ENCODE measurements at places on chromosomes 16 and 17.

DNA sequence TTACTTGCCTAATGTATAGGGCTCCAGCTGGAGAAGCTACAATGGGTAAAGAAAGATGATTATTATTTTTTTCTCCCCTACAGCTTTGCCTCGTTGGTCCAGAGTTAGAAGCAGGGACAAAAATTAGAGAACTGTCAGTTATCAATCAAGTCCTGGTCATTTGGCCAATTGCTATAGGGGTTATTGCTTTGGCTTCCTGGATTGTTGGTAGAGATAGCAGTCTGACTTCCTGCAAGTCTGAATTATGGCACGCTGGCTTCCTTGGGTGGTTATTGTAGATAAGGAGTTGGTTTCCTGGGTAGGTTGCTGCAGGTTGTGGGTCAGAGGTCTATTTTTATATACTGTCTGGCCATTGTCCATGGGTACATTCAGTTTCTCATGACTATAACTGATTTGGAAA is 84.7 kb upstream of the ELAC2 start:
- no peak for DNase-seq

DNA sequence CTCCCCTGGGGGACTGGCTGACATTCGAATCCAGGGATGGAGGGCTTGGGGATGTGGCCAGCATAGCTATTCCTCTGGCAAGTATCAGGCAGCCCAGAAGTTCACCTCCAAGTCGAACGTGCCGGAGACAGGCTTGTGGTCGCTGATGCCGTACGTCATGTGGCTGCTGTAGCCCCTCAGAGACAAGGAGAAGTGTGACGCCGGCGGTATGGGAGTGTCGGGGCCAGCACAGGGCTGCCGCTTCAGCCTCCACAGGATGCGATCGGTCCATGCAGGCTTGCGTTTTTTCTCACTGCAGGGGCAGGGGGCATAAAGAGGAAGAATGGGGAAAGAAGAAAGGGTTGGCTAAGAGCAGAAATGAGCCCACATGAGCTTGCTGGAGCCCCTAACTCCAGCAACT is 5.3 kb upstream of the MYO1C start:
- DNase-seq: no peak

DNA sequence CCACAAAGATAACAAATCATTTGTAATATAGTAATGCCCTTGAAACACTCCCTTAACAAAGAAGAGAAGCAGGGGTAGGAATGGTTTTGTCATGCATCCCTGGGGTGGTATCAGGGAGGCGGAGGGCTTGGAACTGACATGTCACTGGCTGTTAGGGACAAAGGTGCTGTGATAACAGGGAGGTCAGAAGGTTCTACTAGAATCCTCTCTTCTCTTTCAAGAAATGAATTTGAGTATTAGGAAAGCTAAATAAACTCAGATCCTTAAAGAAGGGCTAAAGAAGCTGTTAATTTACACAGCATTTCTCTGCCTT is 65.4 kb upstream of the ADAMTS18 start:
- no peak for DNase-seq

DNA sequence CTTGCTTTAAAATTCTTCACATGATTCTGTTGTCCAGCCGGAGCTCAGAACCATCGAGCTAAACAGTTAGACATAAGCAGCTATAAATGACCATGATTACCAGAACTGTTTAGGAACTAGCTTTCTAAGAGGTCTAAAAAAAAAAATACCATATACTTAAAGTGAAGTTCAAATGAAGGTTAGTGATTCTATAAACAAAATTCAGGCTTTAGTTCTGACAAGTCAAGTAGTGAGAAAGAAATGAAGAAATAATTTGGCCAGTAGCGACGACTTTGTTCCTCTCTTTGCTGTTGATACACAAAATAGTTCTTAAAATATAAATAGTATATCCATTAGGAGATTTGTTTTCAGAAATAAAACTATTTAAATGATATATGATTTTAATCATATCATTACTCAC is 27.7 kb downstream of the ABCA8 start:
- DNase-seq: no peak

GRCh38 chr17:41069031-41069430 is 3.4 kb upstream of the KRTAP2-4 start:
- no peak for DNase-seq

DNA sequence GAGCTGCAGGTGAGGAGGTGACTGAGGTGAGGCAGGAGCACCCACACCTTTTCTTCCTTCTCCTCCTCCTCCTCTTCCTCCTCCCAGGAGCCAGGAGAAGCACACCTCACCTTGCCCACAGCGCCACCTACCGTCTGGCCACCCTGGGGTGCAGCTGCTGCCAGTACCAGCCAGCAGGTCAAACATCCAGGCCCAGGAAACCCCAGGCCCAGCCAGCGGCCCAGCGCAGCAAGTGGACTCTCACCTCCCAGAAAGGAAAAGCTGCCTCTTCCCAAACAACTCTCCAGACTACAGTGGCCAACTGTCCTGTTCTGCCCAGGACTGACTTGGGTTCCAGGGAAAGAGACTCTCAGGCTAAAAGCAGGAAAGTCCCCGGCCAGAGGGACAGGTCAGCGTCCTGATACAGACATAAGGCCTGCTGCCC is 22.7 kb downstream of the PEMT start:
- peak; percentile 10 for DNase-seq

- no peak for DNase-seq
Observed at GRCh38 chr17:74807925-74808324, 31.8 kb upstream of the NAT9 start.

DNA sequence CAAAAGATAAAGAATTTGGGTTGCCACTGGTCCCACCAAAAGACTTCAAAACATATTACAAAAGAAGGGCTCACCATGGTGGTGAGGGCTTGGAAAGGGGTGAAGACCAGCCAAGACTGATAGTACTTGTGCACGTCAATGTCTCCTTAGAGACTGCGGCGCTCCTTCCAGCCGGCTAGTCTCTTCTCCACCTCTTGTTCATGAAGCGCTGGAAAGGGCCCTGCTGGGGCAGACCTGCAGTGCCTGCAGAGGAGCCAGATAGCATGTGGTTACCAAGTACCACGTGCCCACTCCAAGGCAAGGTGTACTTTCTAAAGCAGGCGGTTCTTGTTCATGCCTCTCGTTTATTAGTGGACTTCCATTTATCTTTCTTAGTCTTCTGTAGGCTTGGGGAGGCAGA is 92.7 kb upstream of the FAM20A start:
- DNase-seq: no peak

DNA sequence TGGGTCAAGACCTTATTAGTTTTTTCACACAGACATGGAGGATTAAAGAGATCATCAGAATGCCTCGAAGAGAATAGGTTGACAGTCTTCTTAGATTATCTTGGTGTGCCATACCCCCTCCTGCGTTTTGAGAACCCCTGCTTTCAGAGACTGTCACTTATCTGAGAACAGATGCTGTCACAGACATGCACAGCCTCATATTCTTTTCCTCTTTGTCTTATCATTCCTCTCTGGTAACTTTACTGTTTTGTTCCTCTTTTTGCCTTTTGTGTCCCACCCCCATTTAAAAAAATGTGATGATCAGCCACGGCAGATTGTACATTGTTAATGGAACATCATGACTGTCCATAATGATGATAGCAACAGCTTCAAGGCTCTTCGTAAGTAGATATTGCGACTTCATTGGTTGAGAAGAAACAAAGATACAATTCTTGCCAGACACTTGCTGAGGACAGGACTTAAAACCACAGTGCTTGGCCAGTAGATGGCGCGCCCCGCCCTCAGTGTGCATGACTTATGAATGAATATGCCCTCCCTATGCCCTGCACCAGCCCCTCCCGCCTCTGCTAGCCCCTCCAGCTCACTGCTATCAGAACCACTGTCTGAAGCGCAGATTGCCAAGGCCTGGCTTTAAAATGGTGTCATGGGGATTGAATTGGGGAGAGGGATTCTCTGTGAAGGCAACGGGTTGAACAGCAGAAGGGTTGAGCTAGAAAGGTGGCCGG is 2.6 kb upstream of the PITPNC1 start:
- peak; percentile 87 for DNase-seq

DNA sequence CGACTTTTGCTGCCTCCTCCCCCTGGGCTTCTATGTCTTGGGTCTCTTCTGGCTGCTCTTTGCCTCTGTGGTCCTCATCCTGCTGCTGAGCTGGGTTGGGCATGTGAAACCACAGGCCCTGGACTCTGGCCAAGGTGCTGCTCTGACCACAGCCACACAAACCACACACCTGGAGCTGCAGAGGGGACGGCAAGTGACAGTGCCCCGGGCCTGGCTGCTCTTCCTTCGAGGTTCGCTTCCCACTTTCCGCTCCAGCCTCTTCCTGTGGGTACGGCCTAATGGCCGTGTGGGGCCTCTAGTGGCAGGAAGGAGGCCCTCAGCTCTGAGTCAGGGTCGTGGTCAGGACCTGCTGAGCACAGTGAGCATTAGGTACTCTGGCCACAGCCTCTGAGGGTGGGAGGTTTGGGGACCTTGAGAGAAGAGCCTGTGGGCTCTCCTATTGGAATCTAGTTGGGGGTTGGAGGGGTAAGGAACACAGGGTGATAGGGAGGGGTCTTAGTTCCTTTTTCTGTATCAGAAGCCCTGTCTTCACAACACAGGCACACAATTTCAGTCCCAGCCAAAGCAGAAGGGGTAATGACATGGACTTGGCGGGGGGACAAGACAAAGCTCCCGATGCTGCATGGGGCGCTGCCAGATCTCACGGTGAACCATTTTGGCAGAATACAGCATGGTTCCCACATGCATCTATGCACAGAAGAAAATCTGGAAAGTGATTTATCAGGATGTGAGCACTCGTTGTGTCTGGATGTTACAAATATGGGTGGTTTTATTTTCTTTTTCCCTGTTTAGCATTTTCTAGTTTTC is 2.3 kb downstream of the GP1BA start:
- DNase-seq: no peak

DNA sequence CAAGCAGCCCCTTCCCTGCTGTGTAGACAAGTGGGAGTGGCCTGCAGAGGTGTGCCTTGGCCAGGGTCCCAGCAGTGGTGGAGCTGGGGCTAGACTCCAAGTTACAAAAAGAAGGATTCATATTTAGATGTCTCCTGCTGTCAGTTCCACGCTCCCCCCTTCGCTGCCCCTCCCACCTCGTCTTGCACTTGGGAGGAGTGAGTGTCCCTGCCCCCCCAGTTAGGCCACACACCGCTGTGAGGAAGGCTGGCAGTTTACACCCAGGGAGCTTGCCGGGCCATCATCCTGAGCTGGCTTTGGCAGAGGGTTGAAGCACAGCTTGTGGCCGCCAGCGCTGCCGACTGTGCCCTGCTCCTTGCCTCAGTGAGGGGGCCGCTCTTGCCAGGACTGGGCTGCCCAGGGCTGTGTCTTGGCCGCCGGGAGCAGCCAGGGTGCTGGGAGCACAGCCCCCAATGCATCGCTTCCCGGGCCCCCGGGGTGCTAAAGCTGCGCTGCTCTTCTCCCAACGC is 44.3 kb downstream of the ELAC2 start:
- no peak for DNase-seq

DNA sequence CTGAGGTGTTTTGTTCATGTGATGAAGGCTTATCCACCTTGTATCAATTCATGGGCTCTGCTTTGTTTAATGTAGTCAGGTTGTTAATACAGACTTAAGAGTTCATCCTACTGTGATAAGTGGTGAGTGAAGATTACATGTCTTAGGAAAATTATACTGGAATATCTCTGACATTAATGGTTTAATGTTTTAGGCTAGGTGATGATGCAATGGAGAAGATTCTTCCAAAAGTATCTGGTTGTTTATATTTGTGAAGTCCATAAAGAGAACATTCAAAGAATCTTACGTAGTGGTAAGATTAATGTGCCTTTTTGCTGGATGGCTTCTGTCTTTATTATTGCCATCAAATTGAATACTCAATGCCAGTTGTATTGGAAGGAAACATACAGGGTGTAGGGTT is 236.4 kb downstream of the BCAS3 start:
- DNase-seq: no peak
